ENCODE measurements at places on chromosomes 5 and 9.
A peak's percentile ranks its signal among the peaks of the same experiment; 100 is the strongest.

GRCh38 chr5:158880483-158881001 is 219.2 kb downstream of the EBF1 start:
- no peak for DNase-seq

DNA sequence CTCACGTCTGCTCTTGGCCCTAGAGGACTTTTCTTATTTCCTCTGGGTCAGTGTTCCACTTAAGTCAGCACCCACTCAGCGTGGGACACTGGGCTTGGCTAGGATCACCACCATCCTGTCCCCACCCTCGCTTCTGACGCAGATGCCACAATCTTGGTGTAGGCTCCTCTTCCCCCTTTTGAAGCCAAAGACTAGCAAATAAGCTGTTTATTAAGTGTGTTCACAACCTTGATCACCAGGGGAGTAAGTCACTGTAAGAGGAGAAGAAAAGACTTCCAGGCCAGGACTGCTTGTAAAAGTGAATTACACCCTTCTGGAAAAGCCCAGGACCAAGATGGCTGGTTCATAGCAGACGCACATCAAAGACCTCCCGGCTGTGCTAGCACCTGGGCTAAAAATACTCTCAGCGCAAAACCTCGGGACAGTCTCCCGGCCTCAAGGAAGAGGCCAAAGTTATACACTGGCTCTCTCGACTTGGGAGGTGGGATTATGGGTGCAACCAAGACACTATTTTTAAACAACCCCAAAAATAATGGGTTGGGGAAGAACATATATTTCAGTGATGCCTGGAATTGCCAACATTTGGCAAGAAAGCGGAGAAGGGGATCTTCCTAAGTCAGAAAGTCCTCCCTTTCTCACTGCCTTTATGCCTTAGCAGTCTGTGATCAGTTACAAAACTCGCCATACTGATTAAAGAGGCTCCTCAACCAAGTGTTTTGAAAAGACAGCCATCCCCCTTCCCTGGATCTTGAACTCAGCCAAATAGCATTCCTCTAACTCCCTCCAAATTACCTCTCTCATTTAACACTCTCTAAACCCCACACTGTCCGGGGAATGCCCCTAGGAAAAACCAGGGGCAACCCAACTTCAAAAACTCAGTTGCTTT is 69.4 kb downstream of the RAPGEF1 start:
- DNase-seq: no peak

- no peak for DNase-seq
These were observed 174.0 kb downstream of the FGF18 start for GRCh38 chr5:171593401-171593800.

GRCh38 chr5:62727861-62728260 is 149.2 kb downstream of the LRRC70 start:
- no peak for DNase-seq

DNA sequence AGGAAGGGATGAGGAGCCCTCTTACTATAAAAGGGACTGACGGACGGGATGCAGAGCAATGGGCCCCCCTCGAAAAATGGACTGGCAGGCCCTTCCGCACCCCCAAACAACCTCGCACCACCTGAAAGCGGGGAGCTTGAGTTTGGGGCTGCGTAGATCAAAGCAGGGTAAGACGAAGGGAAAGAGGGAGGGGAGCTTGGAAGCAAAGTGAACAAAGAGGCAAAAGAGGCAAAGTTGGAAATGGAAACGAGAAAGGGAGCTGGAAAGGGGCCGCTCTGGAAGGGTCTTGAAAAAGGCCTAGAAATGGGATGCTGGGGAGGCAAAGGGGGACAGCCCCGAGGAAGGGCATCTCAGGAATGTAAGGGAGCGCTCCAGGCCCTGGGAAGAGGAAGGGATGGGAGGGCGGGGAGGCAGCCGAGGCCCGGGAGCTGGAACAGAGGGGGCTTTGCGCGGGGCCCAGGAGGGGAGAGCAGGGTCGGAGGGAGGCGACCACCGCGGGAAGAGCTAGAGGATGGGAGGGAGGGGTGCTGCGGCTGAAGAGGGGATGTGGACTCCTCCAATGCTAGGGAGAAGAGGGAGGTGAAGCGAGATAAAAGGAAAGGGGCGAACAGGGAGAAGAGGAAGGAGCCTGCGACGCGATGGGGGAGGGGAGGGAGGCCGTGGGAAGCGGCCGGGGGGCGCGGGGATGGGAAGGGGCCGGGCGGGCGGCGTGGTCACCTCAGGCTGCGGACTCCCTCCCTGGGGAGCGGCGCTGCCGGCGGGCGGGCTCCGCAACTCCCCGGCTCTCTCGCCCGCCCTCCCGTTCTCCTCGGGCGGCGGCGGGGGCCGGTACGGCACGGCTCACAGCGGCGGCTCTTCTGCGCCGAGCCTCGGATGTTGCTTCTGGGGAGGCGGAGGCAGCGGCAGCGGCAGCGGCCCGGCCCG is 577 bp downstream of the RNF145 start:
- DNase-seq: no peak

- no peak for DNase-seq
These were observed 64.2 kb upstream of the ECM2 start for GRCh38 chr9:92599938-92600461.

GRCh38 chr5:157038568-157039187 is 20.2 kb downstream of the HAVCR1 start:
- DNase-seq: no peak

- DNase-seq: no peak
These were observed 41.8 kb downstream of the FYB1 start for GRCh38 chr5:39177631-39177964.

DNA sequence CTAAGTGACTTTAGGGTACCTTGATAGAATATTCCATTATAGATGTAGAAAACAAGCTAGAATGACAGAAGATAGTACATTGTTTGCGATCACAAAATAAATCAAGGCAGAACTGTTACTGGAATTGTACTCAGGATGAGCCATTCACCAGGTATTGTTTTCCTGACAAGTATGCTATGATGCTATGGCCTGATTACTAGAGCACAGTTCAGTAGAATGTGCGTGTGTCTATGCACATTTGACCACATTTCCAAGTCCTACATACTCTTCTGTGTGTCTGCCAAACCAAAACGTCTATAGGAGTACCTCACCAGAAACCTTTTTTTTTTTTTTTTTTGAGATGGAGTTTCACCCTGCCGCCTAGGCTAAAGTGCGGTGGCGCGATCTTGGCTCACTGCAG is 43.3 kb upstream of the CDC42SE2 start:
- no peak for DNase-seq

GRCh38 chr9:112186695-112187094 is 11.6 kb upstream of the SUSD1 start:
- DNase-seq: no peak

GRCh38 chr9:113516840-113517577 is 53.5 kb downstream of the RGS3 start:
- peak; percentile 87 for DNase-seq

GRCh38 chr9:9079473-9079872 is 1279.9 kb upstream of the DMAC1 start:
- DNase-seq: no peak

- DNase-seq: no peak
These were observed 129.2 kb upstream of the PHYKPL start for GRCh38 chr5:178361657-178362445.

GRCh38 chr9:129331493-129331765 is 153.4 kb upstream of the IER5L start:
- no peak for DNase-seq

DNA sequence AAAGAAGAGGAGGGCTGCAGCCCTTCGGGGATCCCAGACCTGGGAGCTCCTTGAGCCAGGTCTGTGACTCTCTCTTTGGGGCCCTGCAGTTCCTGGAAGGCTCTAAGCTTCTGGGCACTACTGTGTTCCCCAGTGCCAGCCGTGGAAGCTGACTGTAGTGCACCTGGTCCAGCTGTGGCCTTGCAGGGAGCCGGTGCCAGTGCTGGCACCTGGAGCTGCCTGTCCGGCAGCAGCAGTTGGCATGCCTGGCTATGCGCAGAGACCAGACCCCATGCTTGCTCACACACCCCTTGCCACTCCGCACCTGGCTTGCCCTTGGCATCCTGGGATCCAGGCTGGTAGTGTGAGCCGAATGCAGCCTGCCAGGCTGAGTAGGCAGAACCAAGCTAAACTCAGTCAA is 91.0 kb upstream of the PUM3 start:
- no peak for DNase-seq

- DNase-seq: no peak
These were observed 45.0 kb downstream of the SAXO1 start for GRCh38 chr9:18988003-18988402.

GRCh38 chr5:120457839-120458507 is 6.1 kb upstream of the PRR16 start:
- peak; percentile 67 for DNase-seq

DNA sequence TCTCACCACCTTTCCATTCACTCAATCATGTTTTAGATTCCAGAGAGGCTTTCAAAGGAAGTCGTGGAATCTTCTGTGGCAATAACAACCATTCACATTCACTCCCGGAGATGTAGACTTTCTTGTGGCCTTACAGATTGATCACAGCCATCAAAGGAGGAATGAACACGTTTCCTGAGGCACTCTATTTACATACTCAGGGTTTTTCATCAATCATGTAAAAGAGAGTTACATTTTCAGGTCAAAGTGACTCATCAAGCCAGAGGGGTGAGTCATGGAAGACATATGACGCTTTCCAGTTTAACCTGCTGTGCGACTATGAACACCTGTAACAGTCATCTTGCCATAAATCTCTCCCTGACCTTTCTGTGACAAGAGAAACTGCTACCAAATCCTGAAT is 39.3 kb upstream of the RAD23B start:
- peak; percentile 68 for DNase-seq

GRCh38 chr5:143933451-143933850 is 121.5 kb downstream of the HMHB1 start:
- no peak for DNase-seq

GRCh38 chr9:93302586-93303257 is 118.8 kb downstream of the WNK2 start:
- peak; percentile 83 for DNase-seq

- DNase-seq: no peak
These were observed 457 bp upstream of the CDH18 start for GRCh38 chr5:19988457-19988856.

DNA sequence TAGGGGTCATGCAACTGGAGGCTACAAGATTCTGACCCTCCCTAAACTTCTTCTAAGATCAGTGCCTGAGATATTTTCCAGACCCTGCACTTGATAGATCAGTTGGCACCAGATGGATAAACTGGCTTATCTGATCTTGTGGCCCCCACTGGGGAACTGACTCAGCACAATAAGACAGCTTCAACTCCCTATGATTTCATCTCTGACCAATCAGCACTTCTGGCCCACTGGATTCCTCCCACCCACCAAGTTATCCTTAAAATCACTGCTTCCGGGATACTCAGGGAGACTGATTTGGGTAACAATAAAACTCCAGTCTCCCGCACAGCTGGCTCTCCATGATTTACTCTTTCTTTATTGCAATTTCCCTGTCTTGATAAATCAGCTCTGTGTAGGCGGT is 2180.4 kb upstream of the WWC1 start:
- no peak for DNase-seq

DNA sequence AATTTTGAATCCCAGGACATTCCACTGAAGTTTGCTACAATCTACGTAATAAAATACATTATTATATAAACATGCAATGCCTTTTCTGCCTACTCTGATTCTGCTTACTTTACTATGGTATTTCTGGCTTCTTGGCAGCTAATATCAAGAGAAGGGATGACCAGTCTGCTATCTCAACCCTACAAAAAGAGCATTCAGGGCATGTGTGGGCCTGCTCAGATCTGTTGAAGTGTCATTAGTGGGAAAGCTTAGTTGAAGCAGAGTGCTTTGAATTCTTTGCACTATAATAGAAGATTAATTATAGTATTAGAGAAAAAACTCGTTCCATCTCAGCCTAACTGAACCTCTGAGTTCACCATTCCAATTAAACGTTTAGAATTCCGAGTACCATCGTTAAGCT is 339.5 kb upstream of the ISL1 start:
- no peak for DNase-seq

- peak; percentile 91 for DNase-seq
These were observed 19.2 kb downstream of the KCTD16 start for GRCh38 chr5:144189800-144190429.

DNA sequence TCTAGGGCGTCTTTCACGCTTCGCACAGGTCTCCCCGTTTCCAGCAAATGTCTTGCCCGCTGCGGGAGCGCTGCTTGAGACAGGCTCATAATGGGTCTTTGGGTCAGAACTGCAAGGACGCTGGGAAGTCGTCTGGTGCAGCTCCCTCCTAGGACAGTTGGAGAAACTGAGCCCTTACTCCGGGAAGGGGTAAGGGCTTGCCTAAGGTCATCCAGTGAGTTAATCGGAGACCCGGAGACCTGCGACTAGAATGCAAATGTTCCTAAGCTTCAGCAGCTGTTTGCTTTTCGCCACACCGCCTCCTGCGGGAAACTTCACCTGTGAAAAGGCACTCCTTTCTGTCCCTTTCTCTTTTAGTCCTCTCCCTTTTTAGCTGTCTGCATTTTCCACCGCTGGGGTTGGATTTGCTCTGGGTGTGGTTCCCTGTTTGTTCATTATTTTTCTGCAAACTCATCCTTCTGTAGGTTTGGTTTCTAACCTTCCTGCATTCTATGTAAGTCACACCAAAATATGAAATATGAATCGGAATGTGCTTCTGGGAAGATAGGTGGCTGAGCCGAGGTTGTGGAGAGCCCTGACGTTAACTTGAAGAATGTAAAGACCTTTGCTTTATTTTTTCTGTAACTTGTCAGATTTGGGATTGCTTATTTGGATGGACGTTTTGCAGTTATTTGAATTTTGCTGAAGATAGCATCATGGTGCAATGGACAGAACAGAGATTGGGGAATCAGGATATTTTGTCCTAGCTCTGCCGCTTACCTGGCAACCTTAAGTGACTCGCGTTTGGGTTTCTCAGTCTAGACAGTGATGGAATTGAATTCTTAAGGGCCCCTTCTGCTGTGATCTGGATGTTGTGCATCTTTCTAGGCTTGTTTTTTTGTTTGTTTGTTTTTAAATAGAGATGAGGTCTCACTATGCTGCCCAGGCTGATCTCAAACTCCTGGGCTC is 909 bp downstream of the SLC36A1 start:
- peak; percentile 66 for DNase-seq

DNA sequence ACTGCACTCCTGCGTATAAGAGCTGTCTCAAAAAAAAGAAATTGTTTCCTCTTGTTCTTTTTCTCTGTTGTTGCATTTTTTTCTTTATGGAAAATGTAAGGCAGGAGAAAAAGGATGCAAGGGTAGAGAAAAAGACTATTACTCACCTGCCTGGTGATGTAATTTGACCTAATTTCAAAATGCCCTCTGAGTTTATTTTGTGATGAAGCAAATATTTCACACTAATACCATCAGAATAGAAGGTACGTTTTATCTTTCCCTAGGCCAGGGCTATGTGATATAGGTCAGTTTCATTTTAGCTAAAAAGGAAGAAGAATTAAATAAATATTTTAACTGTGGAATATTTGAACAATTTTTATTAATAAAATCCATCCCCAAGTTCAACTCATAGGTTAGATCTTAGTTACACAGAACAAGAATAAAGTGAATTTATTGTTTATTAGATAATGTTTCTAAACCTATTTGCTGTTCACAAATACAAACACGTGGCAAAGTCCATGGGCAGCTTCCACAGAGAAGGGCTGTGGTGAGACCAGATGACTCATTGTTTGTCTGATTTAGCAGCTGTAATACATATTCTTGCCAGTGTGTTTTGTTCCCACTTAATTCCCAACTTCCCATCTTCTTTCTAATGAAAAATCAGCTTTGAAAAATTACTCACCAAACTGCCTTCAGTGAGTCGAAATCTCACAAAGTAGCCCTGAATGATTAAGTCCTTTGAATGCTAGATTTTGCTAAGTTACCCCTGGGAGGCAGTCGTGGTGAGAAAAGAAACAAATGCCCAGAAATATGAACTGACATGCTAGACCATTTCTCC is 52.8 kb upstream of the CCDC112 start:
- no peak for DNase-seq

Measured in activated effector memory CD4-positive, alpha-beta T cell treated with anti-CD3 and anti-CD28 coated beads, Interleukin-2, amount 50 U/mL, for 16 hours (primary cell).